ENCODE measurements at places on chromosomes 4 and X. TPM values are rescaled to one million over a fixed set of nuclear protein-coding genes. Genes with fewer than 3 reads are reported as not detected.

Gene MYL5
- 21.6 TPM for polyA plus RNA-seq

Gene FSTL5
- polyA plus RNA-seq, result not detected

Gene FGFRL1
- polyA plus RNA-seq, result 21.2 TPM

Gene LUZP4
- not detected for polyA plus RNA-seq

Gene DUSP9
- 0.06 TPM for polyA plus RNA-seq

Gene VCX2
- not detected for polyA plus RNA-seq

Gene EREG
- 0.48 TPM for polyA plus RNA-seq

Gene CTAG1B
- polyA plus RNA-seq, result not detected

Gene GABRQ
- not detected for polyA plus RNA-seq

Gene S100G
- polyA plus RNA-seq, result not detected

Gene RGN
- polyA plus RNA-seq, result 0.82 TPM

Gene ADRA2C
- 0.20 TPM for polyA plus RNA-seq

Gene TDO2
- polyA plus RNA-seq, result not detected

Measured in BJ (cell line).